Vagina (tissue), 2 donors: ENCODE measurements at places on chromosomes 13 and 19. TPM values are rescaled to one million over a fixed set of nuclear protein-coding genes. Genes with fewer than 3 reads are reported as not detected.

DNA sequence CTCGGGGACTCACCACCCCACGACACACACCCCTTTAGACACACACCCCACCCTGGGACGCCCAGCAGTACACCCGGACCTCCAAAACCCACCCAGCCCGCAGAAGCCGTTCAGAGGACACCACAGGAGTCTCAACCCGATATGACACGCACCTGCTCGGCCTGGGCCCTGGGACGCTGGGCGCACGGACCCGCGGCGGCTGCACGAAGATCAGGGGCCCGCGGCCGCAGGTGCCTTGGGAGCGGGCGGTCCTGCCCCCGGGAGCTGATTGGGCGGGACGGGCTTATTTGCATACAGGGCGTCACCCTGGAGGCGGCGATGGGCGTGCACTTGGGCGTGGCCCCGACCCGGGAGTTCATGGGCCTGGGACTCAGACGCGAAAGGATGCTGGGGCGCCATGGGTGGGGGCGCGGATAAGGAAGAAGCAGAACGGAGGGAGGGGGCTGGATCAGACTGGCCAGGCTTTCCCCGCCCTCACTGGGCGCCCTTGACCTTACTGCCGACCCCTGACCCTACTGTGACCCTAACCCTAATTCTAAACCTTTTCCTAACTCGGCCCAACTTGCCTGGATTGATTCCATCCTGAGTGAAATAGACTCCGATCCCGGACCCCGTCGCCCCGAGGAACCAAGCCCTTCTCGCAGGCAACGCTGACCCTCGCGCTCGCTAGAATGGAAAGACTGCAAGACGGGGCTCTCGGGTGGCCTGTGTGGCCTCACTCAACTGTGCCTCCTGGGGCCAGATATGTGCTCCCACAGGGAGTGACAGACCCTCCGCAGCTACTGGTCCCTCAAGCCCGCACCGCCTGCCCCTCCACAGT, at the start of gene MEF2B:
TSS of gene MEF2B (minus strand) at position 211 of the 820 bp plus-strand sequence. CDS start 19,528 bp downstream, outside the sequence.
- H3K27me3 ChIP-seq = no peaks in the 10 kb centered on the region
- H3K4me1 ChIP-seq = peaks cover 16% of the 10 kb centered on the region

DNA sequence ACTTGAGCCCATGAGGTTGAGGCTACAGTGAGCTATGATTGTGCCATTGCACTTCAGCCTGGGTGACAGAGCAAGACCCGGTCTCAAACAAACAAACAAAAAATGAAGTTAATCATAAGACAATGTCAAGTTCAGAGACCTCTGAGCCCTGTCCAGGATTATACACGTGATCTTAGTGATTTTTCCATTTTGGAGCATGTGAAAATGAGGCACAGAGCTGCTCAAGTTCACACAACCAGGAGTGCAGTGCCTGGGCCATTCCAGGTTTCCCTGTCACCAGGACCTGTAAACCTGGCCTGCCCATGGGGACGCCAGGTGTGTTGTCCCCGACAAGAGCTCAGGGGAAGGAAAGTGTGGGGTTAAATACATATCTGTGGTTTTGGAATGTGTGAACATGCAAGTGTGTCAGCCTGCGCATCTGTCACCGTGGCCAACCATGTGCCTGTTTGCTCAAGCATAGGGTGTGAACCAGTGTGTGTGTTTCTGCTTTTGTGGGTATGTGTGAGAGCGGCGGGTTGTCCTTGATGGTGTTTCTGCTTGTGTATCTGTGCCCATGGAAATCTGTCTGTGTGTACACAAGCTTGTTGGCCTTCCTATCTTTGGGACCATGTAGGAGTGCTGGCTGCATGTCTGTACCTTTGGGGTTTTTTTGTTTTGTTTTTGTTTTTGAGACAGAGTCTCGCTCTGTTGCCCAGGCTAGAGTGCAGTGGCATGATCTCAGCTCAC, 1.5 kb upstream of the FXYD1 start:
- H3K4me1 ChIP-seq = peaks cover 52% of the 10 kb centered on the region
- H3K27ac ChIP-seq = peak overlapping the region; percentile 96
- no peaks in the 10 kb centered on the region for H3K36me3 ChIP-seq
- no peak for DNase-seq
- no peak overlapping the region for H3K4me3 ChIP-seq

- no peak for DNase-seq
- no peak overlapping the region for H3K4me3 ChIP-seq
- H3K27ac ChIP-seq = no peak overlapping the region
- peaks cover 11% of the 10 kb centered on the region for H3K4me1 ChIP-seq
- no peaks in the 10 kb centered on the region for H3K36me3 ChIP-seq
Observed at GRCh38 chr19:583968-584239, 5.8 kb upstream of the HCN2 start.

DNA sequence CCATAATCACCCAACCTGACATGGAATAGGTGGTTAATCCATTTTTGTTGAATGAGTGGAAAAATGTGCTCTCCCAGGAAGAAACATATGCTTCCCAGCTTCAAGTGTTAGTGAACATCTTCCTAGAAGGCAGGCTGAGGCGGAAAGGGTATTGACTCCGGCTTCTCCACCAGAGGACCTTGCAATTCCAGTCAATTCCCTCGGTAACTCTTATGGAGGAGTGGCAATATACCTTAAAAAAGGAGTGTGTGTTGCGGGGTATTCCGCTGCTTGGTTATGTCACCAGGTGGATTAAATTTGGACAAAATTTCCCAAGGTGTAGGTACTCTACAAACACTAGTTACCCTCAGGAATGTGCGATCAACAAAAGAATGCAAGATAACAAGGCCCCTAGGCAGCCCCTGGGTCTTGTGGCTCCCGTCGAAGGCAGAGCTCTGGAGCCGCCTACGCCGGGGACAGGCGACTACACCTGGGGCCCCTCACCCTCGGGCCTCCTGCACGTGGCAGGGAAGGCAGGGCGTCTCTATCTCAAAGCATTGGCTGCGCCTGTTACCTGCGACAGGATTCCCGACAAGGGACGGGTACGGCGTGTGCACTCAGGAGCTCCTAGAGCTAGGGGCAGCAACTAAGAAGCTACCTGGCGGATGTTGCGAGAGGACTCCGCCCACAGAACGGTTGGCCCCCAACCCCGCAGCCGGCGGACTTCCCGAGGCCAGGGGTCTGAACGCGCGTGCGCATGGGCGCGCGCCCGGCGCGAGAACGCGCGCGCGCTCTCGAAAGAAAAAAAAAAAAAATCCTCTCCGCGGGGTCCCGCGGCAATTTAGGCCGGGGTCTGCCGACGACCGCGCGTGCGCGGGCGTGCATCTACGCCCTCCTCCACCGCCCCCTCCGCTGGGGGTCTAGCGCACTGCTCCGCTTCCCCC, at the start of gene WDR87:
TSS of gene WDR87 (minus strand) at position 649 of the 923 bp plus-strand sequence. CDS start 8,355 bp downstream, outside the sequence.
- peaks cover 16% of the 10 kb centered on the region for H3K4me1 ChIP-seq
- DNase-seq = no peak
- H3K4me3 ChIP-seq = peak within 1 kb of the TSS; percentile 77

DNA sequence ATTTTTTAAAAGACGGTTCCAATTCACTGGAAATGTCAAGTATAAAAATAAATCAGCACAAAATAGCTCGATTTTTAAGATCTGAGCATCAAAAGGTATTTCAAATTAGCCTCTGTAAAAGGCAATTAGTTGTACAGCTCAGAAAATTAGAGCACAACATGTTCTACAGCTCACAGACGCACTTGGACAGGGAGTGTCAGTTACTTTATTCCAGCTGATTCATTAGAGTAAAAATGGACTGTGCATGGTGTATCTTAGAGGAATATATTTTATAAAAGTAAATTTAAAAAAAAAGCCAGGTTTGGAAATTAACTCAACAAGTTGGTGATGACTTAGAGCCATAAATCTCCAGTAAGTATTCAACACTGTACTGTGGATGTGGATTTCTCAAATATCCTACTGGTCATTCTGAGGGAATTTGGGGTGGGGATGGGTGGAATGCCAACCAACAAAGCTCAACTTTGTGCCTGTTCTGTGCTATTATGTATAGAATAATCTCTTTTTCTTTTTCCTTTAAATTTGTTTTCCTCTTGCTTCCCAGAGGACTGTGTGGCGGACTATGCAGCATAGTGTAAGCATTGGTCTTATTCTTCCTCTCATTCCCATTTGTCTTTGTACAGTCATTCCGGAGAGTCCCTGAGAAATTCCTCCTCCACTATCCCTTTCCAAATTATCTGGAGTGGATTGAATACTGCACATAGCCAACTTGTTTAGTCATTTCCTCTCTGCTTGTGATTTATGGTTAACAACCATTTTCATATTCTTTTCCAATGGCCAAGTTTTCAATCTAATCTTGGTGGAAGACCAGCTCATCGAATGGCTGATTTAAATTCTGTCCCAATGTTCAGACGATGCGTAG, 169.3 kb downstream of the DCT start:
- H3K36me3 ChIP-seq = no peaks in the 10 kb centered on the region
- no peak for DNase-seq
- no peak overlapping the region for H3K27ac ChIP-seq
- H3K4me1 ChIP-seq = no peaks in the 10 kb centered on the region
- no peaks in the 10 kb centered on the region for H3K27me3 ChIP-seq

DNA sequence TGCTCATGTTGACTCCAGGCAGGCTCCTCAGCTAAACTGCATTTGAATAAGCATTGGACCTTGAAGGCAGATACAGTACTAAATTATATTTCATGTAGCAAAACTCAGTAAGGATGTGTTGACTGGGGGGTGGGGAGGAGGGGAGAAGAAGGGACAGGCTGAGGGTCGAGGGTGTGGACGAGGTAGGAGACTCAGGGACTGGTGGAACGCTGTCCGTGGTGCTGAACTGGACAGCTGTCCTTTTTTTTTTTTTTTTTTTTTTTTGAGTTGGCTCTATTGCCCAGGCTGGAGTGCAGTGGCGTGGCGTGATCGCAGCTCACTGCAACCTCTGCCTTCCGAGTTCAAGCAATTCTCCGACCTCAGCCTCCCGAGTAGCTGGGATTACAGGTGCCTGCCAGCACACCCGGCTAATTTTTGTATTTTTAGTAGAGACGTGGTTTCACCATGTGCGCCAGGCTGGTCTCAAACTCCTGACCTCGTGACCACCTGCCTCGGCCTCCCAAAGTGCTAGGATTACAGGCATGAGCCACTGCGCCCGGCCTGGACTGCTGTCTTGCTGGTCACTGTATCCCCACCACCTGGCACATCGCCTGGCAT, 33.2 kb upstream of the CASP14 start:
- H3K27me3 ChIP-seq = peaks cover under 1% of the 10 kb centered on the region
- no peaks in the 10 kb centered on the region for H3K36me3 ChIP-seq

The HIPK4 gene
- 0.74 TPM for total RNA-seq

The FLT3LG gene
- 10.1 TPM for total RNA-seq

DNA sequence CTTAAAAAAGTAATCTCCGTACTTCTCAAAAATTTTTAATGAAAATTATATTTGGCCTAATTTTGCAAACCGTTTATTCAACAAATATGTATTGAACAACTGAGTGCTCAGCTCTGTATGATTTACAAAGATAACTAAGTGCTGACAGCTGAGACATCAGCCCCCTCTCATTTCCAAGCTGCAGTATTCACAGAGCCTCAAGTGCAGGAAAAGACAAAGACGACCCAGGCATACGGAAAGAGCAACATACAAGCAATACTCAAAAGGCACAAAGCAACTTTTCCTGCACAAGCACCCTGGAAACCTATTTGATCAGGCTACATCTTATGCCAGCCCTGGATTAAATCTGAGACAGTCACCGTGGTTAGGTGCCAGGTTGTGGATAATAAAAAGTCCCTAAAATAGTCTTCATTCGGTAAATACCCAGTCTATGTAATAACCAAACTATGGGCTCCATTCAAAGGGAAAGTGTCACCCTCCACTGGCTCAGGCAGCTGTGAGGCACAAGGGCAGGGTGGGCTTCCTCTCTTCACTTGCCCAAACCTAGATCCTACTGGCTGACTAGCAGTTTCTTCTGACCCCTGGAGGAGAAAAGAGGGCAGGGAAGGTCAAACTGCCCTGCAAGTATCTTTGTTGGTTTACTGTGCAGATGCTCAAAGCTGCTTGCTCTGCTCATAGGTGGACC, 65.5 kb downstream of the TBC1D4 start:
- H3K36me3 ChIP-seq = no peaks in the 10 kb centered on the region
- H3K4me3 ChIP-seq = no peak overlapping the region
- no peak overlapping the region for H3K27ac ChIP-seq
- no peaks in the 10 kb centered on the region for H3K27me3 ChIP-seq
- no peak for DNase-seq

The SHANK1 gene
- total RNA-seq = 0.98 TPM

The ANKLE1 gene
- 2.9 TPM for total RNA-seq

DNA sequence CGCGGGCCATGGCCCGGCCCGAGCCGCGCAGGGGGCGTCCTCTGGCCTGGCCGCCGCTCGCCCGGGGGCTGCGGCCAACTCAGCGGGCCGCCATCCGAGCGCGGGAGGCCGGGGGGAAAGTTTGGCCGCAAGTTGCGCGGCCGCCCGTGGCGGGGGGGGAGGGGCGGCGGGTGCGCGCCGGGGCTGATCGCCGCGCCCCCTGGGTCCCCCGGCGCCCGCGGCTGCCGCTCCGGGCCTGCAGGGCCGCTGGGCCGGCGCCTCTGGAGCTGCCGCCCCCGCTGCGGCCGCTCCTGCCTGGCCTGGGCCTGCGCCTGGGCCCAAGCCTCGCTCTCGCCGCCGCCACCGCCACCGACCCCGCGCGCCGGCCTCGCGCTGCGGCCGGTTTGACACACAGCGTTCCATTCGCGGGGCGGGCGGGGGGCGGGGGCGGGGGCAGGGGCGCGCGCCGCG, at the start of gene NR2F6:
TSS of gene NR2F6 (minus strand) at position 385 of the 450 bp plus-strand sequence. CDS start 699 bp downstream, outside the sequence.
- H3K36me3 ChIP-seq = peaks cover 5% of the 10 kb centered on the region
- no peak for DNase-seq
- H3K4me1 ChIP-seq = peaks cover 55% of the 10 kb centered on the region
- H3K27me3 ChIP-seq = no peaks in the 10 kb centered on the region
- H3K4me3 ChIP-seq = peak within 1 kb of the TSS; percentile 81

The RFPL4AL1 gene
- not detected for total RNA-seq

DNA sequence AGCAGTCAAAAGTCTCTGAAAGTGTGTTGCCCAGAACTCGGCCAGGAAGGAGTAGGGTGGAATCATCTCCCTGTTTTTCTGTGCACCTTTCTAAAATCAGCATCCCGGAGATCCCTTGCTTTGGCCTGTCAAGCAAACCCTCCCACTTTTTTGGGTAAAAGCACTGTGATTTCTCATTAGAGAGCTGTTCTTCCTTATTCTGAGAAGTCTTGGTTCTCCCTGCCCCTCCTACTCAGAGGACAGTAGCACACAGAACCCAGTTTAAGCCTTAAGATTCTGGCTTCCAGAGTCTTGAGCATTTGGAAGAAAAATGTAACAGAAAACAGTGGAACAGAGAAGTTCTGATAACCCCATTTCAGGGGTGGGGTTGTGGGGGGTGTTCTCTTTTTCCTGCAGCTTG, 52.6 kb upstream of the KATNAL1 start:
- DNase-seq = no peak
- peak overlapping the region; percentile 37 for H3K27ac ChIP-seq

DNA sequence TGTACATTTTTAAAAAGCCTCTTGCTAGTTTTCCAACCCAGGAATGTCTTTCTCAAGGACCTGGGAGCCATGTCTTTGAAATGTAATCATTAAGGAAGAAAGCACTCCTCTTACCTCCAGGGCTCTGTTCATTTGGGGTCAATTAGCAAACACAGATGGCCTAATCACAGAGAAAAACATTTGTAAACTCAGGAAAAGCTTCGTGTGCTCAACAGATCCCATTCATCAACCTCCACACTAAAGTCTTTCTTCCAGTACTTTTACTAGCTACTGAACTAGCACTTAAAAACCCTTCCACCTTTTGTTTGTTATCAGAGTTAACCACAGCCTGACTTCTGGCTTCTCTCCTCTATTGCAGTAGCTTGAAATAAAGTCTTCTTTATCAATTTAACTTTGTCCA, 441.4 kb downstream of the PCDH20 start:
- H3K36me3 ChIP-seq = no peaks in the 10 kb centered on the region
- H3K27me3 ChIP-seq = no peaks in the 10 kb centered on the region
- no peak overlapping the region for H3K27ac ChIP-seq
- no peaks in the 10 kb centered on the region for H3K4me1 ChIP-seq
- DNase-seq = no peak
